CD4-positive, alpha-beta T cell treated with Interleukin-1 beta for 1 hour (primary cell): ENCODE measurements at places on chromosomes 5 and 9.
A peak's percentile ranks its signal among the peaks of the same experiment; 100 is the strongest.

GRCh38 chr9:4510546-4511322 is 20.5 kb downstream of the SLC1A1 start:
- no peak for DNase-seq

- no peak for DNase-seq
Measured at GRCh38 chr9:91427873-91428272, 4.2 kb upstream of the NFIL3 start.

GRCh38 chr9:129471201-129472019 is 149.5 kb downstream of the C9orf50 start:
- DNase-seq: no peak

GRCh38 chr9:131833906-131834305 is 94.0 kb upstream of the RAPGEF1 start:
- no peak for DNase-seq

- DNase-seq: no peak
Measured at GRCh38 chr5:72648480-72648879, 141.3 kb upstream of the ZNF366 start.

- no peak for DNase-seq
Measured at GRCh38 chr9:22114956-22115355, 105.9 kb upstream of the CDKN2B start.

GRCh38 chr9:10700291-10700690 is 87.5 kb upstream of the PTPRD start:
- no peak for DNase-seq

DNA sequence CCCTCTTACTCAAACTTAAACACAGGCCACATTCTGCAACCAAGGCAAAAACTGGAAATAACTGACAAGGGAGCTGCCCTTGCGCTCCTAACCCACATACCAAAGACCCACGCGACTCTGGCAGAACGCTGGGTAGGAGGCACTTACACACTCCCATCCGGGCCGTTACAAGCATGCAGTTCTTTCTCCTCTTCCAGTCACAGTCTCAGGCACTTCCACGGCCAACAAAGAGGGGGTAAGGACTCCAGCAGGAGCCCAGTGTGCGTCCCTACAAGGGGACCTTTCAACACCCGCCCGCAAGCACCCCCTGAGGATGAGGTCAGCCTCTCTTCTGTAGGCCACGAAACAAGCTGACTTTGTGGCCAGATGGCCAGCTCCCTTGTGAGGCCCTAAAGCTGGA is 57.4 kb downstream of the SERINC5 start:
- DNase-seq: no peak

- no peak for DNase-seq
Measured at GRCh38 chr5:143472576-143472975, 69.1 kb upstream of the NR3C1 start.

DNA sequence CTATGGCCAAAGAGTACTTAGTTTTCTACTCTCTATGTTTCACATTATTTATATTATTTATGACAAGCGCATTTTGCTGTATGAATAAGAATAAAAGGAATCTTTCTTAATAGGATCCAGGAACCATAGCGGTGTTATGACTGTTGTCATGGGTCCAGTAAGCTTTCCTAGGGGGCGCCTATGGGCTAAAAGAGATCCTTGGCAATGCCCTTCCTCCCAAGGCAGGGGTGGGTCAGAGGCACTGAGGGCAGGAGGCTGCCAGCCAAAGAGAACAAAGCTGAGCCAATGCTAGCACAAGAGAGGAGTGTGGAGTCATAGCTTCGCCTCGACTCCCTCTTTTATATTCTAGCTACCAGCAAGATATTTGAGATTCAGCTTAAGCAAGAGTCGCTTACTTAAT is 98.4 kb upstream of the GNAQ start:
- DNase-seq: no peak

GRCh38 chr5:171462136-171462927 is 42.9 kb downstream of the FGF18 start:
- DNase-seq: no peak

DNA sequence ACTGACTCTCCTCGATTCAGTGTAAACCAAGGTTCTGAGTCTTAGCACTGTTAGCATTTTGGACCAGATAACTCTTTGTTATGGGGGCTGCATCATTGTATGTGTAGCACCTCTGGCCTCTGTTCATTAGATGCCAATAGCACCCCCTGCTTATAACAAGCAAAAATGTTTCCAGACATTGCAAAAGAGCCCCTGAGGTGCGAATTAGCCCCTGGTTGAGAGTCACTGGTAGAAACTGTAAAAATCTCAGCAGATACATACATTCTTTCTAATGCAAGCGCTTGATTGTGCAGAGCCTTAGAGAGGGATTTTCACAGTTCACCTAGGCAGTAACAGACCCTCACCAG is 2.8 kb downstream of the ADRB2 start:
- DNase-seq: no peak

GRCh38 chr9:89592963-89593726 is 11.7 kb upstream of the GADD45G start:
- DNase-seq: no peak

DNA sequence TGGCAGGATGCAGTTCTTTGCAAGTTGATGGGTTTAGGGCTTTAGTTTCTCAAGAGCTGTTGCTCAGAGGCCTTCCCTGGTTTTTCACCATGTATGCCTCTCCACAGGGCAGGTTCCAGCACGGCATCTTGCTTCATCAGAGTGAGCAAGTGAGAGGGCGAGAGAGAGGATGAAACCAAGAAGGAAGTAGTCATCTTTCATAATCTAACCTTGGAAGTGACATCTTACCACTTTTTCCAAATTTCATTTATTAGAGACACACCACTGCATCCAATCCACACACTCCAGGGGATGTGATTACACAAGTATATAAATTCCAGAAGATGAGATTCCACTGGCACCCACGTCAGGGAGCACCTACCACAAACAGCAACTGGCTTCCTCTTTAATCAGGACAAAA is 294.4 kb downstream of the MARCHF11 start:
- no peak for DNase-seq

DNA sequence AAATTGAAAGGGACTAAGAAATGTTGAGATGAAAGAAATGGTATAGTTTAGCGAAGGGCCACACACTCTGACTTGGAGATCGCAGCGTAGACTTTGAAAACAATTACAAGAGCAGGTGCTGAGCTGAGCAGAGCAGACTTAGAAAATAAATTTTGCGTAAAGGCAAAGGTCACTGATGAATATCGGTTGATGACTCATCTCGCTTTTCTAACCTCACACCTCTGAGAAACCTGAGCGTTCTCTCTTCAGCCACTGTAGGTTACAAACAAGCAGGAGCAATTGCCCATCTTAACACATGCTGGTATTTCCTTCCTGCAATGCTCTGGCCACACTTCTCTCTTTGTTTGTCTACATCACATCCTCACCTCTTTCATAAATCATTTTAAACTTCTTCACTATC is 190.6 kb upstream of the C9orf72 start:
- no peak for DNase-seq

GRCh38 chr9:127397646-127398274 is 791 bp downstream of the SLC2A8 start:
- DNase-seq: no peak

- peak; percentile 62 for DNase-seq
Measured at GRCh38 chr9:99140685-99141314, 35.9 kb downstream of the TGFBR1 start.

GRCh38 chr9:134327671-134328231 is 1.5 kb downstream of the RXRA start:
- DNase-seq: no peak

DNA sequence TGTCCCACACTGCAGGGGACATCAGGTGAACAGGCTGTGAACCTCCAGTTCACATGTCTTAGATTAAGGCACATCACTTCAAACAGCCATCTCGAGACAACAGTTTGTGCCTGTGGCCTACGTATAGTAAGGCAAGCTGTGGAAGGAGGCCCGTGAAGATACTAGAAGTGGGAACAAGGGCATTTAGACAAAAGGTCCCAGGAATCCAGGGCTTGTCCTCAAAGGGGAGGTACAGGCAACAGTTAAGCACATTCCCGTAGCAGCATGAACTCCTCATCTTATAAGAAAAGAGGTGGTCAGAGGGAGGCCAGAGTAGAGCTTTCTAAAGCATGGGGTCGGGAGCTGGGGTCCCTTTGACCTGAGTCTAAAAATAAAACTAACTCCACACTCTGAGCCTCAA is 122.5 kb upstream of the TRPM3 start:
- no peak for DNase-seq

GRCh38 chr5:147576646-147577535 is 67.0 kb upstream of the DPYSL3 start:
- DNase-seq: peak; percentile 11

GRCh38 chr9:4425319-4426045 is 64.8 kb upstream of the SLC1A1 start:
- DNase-seq: no peak

DNA sequence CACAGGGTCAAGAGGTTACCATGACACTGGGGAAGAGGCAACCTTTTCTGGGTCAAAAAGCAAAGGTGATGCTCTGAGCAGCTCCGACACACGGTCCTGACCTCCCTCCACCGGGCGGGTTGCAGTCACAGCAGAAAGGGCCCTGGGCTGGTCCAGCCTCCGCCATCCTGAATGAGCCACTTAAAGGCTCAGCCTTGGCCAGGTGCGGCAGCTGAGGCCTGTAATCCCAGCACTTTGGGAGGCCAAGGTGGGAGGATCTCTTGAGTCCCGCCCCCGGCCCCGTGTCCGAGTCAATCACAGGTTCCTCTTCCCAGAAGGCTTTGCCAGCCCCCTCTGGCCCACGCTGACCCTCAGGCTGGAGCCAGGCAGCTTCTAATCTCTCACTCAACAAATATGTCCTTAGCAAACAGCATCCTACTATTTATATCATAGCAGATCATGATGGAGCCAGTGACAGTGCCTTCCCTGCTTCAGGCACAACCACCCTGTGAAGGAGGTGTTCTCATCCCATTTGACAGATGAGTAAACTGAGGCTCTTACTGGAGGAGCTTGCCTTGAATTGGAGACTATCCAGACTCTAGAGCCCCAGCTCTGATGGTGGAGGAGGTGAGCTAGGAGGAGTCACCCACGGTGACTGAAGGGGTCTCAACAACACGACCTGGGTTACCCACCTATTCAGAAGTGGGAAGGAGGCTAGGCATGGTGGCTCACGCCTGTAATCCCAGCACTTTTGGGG is 79.1 kb downstream of the LRSAM1 start:
- DNase-seq: no peak

DNA sequence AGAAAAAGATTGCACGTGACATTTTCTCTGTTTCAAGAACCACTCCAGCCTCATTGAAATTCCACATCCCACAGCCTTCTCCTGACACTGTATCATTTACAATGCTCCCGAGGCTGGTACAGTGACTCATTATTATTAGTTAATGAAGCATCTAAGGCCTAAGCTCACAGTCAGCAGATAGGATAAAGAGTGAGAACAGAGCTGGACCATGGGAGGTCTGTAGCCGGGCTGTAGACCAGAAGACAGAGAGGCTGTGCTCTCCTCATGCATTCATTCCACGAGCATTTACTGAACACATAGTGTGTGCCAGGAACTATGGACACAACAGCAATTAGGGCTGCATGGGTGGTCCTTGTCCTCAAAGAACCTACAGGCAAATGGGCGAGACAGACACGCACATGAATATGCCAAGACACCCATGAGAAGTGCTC is 47.3 kb upstream of the GALNT10 start:
- DNase-seq: no peak

DNA sequence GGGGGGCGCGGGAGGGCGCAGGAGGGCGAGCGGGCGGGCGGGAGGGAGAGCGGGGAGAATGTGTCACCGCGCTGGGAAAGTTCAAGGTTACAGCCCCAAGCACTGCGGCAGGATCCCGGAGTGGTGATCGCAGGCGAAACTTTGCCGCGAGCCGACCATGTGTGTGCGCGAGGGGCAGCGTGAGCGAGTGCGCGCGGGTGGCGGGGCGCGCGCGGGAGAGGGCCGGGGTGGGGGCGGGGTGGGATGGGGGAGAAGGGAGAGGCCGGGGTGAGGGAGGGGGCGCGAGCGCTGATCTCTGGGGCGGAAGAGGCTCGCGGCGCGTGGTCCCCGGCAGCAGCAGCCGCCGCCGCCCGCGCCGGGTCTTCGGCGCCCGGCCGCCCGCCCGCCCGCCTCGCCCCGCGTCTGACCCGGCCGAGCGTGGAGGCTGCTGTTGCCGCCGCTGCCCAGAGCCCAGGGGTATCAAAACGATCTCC is at the start of gene NFIB:
Gene NFIB (minus strand): TSS at position 191 of the 473 bp plus-strand sequence. CDS start 630 bp downstream, outside the sequence.
- no peak for DNase-seq

DNA sequence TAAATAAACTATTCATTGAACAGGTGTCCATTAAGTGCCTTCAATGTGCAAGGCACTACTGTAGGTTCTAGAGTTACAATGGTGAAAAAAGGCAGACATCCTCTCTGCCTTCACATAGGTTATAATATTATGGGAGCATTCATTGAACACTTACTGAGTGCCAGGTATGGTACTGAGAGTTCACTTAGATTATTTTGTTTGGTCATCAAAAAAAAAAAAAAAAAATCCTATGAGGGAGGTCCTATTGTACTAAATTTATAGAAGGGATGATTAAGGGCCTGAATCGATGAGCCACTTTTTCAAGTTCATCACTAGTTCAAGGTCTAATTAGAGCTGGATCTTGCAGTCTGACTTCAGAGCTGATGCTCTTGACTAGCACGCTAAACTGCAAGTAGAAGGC is 22.8 kb upstream of the PANK3 start:
- no peak for DNase-seq

GRCh38 chr5:39479537-39479936 is 54.8 kb upstream of the DAB2 start:
- no peak for DNase-seq

GRCh38 chr9:92543972-92544371 is 8.2 kb upstream of the ECM2 start:
- DNase-seq: no peak

GRCh38 chr5:32355686-32356085 is 42.9 kb upstream of the MTMR12 start:
- DNase-seq: no peak

- no peak for DNase-seq
Measured at GRCh38 chr9:73753171-73753570, 601.5 kb downstream of the ANXA1 start.

DNA sequence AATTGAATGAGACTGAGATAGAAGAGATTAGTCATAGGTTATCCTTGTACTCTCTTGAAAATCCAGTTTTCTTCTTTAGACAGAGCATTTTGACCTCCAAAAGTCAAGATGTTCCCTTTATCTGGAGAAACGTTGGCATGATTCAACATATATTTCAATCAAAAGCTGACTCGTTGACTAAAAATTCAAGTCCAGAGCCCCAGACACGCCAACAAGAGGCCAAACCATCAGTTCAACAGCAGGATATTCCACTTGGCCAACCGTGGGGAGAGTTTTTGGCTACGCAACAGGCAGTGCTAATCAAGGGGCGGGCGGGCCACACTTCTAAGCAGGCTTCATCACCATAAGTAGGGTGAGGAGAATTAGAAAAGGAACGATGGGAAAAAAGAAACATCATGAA is 119.1 kb downstream of the SLIT3 start:
- DNase-seq: no peak

- no peak for DNase-seq
Measured at GRCh38 chr5:78588507-78588906, 60.1 kb downstream of the LHFPL2 start.

GRCh38 chr9:71036501-71036900 is 84.9 kb downstream of the TRPM3 start:
- no peak for DNase-seq

DNA sequence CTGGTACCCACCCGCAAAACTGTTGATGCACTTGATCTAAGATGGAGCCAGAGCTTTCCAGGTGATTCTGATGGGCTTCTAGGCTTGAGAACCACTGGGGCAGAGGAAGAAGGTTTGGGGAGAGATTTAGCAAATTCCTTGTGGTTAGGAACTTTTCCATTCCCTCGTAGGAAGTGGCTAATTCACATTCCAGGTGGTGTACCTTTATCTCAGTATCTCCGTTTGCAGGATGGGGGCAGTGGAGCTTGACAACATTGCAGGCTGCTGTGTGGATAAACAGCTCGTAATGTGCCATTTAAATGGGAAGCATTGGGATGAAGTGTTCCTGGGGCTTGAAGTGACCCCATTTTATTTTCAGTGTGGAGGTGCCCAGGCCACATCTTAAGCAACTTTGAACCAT is 172.9 kb upstream of the IL12B start:
- DNase-seq: no peak
